ENCODE measurements at places on chromosomes 5 and 9.

DNA sequence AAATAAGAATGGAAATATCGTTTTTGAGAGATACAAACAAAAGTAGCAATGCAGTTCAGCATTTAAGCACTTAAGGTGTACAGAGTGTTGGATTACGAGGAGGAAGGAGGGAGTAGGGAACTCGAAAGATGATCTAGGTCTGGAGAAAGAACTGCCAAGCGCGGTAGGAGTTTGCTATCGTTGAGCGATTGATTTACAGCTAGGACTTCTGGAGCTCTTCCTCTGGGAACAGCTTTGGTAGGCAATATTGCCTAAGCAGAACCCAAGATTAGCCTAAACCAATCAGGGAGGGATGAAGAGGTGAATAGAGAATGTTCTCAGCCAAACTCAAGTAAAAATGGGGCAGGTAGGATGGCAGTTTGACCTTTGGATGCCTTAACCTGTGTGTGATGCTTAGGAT lies 965 bp downstream of the CLTA start:
- DNase-seq = no peak

DNA sequence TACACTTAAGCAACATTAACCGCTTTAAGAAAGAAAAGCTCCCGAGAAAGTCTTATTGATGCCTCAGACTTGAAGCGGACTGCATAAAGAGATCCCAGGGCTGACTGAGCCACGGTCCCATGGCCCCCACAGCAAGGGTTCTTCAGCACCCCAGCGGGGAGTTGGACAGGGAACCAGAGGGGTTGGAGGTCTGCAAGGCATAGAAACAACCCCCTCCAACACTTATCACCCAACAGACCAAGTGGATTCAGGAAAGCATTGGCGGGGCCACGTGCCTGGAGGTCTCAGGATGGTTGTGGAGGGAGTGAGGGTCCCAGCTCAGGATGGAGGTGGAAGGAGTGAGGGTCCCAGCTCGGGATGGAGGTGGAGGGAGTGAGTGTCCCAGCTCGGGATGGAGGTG lies 143.7 kb upstream of the IRX2 start:
- DNase-seq = no peak

GRCh38 chr5:135976216-135976615 lies 21.4 kb upstream of the LECT2 start:
- DNase-seq = no peak

- no peak for DNase-seq
These were observed 845.2 kb upstream of the CDH18 start for GRCh38 chr5:20833081-20833627.

DNA sequence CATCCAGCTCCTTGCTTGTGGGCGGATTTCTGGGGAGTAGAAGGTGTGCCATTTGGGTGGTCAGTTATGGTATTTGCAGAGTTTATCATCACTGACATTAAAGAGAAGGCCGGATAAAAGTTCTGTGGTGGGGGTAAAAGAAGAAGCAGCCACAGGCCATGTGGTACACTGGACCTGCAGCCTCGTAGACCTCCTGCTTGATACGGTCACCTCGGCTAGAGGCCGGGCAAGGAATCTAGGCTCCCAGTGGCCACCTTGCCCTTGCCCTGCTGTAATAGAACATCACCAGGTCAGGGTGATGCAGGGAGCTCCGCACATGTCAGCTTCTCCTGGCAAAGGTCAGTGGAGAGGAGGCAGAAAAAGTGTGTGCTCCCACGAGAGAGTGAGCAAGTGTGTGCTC lies 376.1 kb upstream of the IRX4 start:
- no peak for DNase-seq

GRCh38 chr9:90546200-90546599 lies 96.4 kb downstream of the DIRAS2 start:
- peak; percentile 95 for DNase-seq

- peak; percentile 30 for DNase-seq
These were observed 74.3 kb upstream of the SSBP2 start for GRCh38 chr5:81825237-81825636.

DNA sequence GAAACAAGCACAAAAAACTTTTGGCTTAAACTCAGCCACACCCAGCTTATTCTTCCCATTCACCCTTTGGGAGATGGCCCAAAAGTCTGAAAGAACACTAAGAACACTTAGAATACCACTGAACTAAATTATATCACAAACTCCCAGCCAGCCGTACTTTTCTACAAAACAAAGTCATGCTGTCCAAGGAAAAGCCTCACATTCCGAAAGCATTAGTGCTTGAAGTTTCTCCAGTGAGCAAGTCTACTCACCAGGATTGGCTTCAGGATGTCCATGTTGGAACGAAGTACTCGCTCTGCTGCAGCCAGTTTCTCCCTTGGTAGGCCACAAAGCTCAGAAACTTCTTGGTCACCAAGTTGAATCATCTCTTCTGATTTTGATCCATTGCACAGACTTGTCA lies 69.7 kb downstream of the ABCA1 start:
- DNase-seq = peak; percentile 58

DNA sequence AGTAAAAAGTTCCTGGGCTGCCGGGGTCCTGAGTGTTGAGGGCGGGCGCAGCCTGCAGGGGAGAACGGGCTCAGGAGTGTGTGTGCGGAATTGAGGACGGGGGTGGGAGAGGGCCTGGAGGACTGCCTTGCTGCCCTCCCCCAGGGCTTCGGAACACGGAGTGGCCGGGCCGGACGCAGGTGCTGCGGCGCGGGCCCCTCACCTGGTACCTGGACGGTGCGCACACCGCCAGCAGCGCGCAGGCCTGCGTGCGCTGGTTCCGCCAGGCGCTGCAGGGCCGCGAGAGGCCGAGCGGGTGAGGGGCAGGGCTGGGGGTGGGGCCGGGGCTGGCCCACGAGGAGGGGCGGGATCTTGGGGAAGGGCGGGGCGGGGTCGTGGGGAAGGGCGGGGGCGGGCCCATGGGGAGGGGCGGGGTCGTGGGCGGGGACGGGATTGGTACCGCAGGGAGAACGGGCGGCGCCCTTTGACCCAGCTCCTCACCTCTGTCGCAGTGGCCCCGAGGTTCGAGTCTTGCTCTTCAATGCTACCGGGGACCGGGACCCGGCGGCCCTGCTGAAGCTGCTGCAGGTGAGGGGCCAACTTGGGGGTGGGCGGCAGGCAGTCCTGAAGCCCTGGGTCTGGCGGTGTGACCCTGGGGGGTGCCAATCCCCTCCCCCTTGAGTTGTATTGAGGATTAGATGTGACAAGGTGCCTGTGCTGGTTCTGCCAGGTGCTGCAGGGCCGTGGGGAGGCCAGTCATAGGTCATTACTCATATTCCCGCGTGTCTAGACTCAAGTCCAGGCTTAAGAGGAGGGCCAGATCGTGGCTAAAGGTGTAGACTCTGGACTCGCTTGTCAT lies 7.1 kb downstream of the FPGS start:
- DNase-seq = peak; percentile 50

GRCh38 chr9:13688223-13688989 lies 408.9 kb upstream of the MPDZ start:
- peak; percentile 32 for DNase-seq

- peak; percentile 70 for DNase-seq
These were observed 29.1 kb upstream of the DUSP1 start for GRCh38 chr5:172800088-172800551.

- DNase-seq = peak; percentile 81
These were observed 182.8 kb downstream of the SPOCK1 start for GRCh38 chr5:137316346-137316736.
